A549 (cell line): ENCODE measurements at places on chromosomes 6 and 20.

GRCh38 chr6:40436685-40437604 is 150.2 kb downstream of the LRFN2 start:
- DNase-seq = no peak

GRCh38 chr6:154932515-154933027 is 62.5 kb upstream of the TIAM2 start:
- peak; percentile 17 for DNase-seq

- DNase-seq = no peak
These were observed 8.5 kb downstream of the GRIK2 start for GRCh38 chr6:101401792-101402621.

- no peak for DNase-seq
These were observed 146.2 kb downstream of the MMS22L start for GRCh38 chr6:97136626-97137358.

DNA sequence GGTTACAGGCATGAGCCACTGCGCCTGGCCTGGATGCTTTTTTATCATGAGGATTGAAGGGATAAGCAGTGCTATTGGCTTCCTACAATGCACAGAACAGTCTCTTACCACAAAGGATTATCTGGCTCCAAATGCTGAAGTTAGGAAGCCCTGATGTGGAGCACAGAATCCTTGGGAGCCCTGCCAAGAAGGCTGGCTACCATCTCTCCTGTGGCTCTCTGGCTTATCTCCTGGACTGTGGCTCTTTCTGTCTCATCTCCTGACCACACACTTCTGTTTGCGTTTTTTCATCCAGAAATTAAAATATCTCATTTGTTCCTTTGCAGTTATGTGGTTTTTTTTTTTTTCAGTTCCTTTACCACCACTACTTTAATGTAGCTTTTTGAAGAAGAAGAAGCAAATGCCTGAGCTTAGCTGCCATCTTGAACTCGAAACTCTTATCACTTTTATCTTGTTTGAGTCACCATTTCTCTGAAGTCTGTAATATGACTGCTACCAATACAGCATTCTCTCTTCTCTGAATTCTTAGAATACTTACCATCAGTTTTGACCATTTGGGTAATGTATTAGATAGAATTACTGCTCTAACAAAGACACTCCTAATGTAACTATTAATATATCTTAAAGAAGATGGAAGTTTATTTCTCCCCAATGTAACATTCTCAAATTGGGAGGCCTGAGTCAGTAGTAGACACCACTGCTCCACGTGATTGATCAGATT is 1044.7 kb downstream of the KIF16B start:
- no peak for DNase-seq
